Ureter (tissue), 1 donor: ENCODE measurements at places on chromosomes 5 and 9. TPM values are rescaled to one million over a fixed set of nuclear protein-coding genes. Genes with fewer than 3 reads are reported as not detected.

- no peak for DNase-seq
These were observed 104.8 kb downstream of the CFAP95 start for GRCh38 chr9:69925452-69925851.

- peak; percentile 77 for DNase-seq
These were observed 564.0 kb upstream of the KLF4 start for GRCh38 chr9:108053555-108054061.

GRCh38 chr5:58456486-58456885 lies 3.4 kb downstream of the PLK2 start:
- no peak for DNase-seq

DNA sequence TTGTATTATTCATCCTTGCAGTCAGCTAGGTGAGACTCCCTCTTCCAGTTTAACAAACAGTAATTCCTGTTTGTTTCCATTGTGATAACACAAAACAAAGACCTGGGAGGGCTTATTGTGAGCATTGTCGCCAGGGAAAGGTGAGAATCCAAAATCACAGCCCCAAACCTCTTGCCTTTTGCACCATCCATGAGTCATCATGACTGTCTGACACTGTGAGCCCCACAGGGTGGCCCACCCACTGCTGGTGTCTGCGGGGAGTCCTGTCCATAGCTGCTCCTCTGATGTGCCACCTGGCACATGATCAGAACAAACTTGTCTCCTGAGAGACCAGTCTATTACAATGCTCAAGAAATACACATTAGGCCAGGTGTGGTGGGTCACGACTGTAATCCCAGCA lies 33.7 kb upstream of the S1PR3 start:
- DNase-seq, result no peak

DNA sequence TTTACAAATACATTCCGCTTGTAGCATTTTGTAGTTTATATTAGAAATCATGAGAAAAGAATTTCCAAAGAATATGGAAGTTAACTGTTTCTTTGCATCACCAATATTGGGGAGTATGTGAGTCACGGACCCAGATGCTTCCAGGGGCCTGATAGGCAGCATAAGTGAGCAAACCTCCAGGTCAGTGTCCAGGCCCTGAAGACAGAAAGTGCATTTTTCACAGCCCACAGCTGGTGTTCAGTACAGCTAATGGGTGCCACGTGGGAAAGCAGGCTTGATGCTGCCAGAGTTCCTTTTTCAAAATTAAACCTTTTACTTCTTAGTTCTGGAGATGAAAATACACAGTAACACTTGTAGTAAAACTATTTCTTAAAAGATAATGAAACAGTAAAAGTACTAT lies 454.4 kb upstream of the ACTBL2 start:
- DNase-seq, result no peak

DNA sequence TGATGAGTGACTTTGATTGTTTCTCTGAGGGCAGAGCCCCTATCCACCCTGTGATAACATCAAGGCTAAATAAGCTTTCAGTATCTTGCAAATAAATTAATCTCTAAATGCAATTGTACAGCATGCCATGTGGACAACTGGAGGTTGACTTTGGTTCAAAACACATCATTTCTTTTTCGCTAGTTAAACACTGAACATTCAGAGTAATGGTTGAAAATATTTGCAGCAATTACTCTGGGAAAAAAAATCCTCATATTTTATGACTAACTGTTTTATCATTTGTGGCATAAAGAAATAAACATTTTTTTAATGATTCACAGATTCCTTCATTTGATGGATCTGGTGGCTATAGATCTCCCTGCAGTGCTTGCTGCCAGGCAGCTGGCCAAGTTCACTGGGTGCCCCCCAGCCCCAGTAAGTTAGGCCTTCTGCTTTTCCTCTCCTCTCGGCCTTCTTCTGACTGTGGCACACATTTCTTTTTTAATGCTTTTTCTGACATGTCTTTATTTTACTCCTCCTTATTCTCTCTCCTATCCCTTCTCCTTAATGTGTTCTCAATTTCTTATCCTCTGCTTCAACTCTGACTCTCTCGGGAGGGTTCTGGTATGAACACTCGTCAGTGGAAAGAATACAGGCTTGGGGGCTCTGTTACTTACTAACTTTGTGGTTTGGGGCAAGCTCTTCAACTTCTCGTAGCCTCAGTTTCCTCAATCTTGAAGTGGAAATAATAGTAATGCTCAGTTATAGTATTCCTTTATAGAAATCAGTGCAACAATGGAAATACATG lies 69.6 kb downstream of the ADAMTSL1 start:
- no peak for DNase-seq

DNA sequence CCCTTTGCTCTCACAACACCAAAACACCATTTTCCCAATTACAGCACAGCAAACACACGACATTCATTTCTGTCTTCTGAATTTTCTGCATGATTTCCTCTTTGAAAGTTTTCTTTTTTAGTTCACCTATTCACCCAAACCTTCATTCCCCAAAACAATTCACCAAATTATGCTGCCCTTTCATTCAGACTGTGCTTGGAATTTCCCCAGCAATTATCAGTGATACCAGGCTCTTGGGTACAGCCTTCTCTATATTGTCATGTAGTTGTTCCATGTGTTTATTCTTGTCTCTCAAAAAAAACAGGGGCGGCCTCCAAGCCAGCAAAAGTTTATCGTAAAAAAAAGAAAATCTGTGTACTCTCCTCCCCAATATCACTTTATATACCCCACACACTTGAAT lies 9.0 kb upstream of the LIX1 start:
- DNase-seq, result no peak

GRCh38 chr5:44665101-44665701 lies 143.5 kb upstream of the MRPS30 start:
- no peak for DNase-seq

- no peak for DNase-seq
These were observed 93.2 kb downstream of the NLN start for GRCh38 chr5:65815161-65815560.

Gene LHX3
- not detected for total RNA-seq
